Large intestine (tissue), 12 donors: ENCODE measurements at places on chromosomes 6 and 20.
A peak's percentile ranks its signal among the peaks of the same experiment; 100 is the strongest.

- H3K4me3 ChIP-seq = no peak overlapping the region
- no peaks in the 10 kb centered on the region for H3K4me1 ChIP-seq
- H3K36me3 ChIP-seq = no peaks in the 10 kb centered on the region
- H3K27ac ChIP-seq = no peak overlapping the region
- no peaks in the 10 kb centered on the region for H3K27me3 ChIP-seq
- peak; percentile 23 for DNase-seq
Observed at GRCh38 chr20:61560361-61560853, 308.3 kb downstream of the CDH4 start.

DNA sequence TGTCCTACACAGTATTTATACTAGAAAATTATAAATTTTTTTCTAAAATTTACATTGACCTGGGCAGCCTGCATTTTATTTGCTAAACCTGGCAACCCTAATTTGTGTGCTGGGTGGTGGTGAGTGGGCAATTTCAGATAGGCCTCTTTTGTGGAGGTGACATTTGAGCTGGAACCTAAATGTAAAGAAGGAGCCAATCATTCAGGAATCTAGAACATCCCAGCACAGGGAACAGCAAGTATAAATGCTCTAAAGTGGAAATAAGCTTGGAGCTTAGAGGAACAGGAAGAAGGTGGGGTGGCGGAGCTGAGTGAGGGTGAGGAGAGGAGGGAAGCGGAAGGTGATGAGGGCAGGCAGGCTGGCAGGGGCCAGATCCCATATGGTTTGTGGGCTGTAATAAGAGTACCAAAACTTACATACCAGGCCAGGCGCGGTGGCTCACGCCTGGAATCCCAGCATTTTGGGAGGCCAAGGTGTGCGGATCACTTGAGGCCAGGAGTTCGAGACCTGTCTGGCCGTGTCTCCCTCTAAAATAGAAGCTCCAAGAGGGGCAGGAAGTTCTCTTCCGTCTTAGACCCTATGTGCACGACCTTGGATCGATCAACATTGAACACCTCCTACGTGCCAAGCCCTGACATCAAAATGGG, 549 bp upstream of the CSE1L start:
- H3K27me3 ChIP-seq = no peaks in the 10 kb centered on the region
- no peak for DNase-seq
- H3K27ac ChIP-seq = peak overlapping the region; percentile 90
- H3K4me3 ChIP-seq = peak overlapping the region; percentile 93
- H3K4me1 ChIP-seq = peaks cover 3% of the 10 kb centered on the region
- H3K36me3 ChIP-seq = no peaks in the 10 kb centered on the region

DNA sequence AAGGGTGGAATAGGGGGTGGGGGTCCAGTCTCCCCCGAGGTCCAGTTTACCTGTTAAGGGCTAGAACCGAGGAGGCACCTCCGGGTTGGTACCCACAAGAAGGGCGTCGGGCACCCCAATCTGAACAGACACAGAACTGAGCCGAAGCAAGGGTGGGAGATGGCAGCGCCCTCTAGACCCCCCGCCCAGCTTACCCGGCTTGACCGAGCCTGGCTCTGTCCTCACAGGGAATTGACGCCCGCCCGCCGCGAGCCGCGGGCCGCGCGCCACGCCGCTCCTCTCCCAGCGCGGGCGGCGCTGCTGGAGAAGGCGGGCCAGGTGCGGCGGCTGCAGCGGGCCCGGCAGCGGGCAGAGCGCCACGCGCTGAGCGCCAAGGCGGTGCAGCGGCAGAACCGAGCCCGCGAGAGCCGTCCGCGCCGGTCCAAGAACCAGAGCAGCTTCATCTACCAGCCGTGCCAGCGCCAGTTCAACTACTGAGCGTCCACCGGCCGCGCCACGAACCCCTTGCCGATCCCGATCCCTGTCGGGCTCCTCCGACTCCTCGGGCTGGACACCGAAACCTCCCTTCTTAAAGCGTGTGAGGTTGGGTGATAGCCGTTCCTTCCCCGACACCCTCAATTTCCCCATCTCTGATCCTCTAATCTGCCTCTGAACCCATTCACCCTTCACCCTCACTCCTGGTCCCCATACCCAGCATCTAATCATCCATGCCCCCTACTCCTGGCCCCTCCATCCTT, 5.9 kb downstream of the TP53INP2 start:
- peak; percentile 67 for DNase-seq
- peaks cover 57% of the 10 kb centered on the region for H3K4me1 ChIP-seq
- H3K27me3 ChIP-seq = peaks cover 3% of the 10 kb centered on the region
- H3K27ac ChIP-seq = peak overlapping the region; percentile 64
- H3K36me3 ChIP-seq = peaks cover 7% of the 10 kb centered on the region
- H3K4me3 ChIP-seq = peak overlapping the region; percentile 59

GRCh38 chr6:91824331-91824730, 1237.5 kb upstream of the MAP3K7 start:
- H3K4me1 ChIP-seq = no peaks in the 10 kb centered on the region
- no peak overlapping the region for H3K27ac ChIP-seq
- no peaks in the 10 kb centered on the region for H3K27me3 ChIP-seq
- H3K36me3 ChIP-seq = no peaks in the 10 kb centered on the region
- no peak overlapping the region for H3K4me3 ChIP-seq

GRCh38 chr20:24506696-24507095, 37.3 kb downstream of the SYNDIG1 start:
- peaks cover 8% of the 10 kb centered on the region for H3K4me1 ChIP-seq
- no peak for DNase-seq
- no peak overlapping the region for H3K4me3 ChIP-seq
- no peak overlapping the region for H3K27ac ChIP-seq
- no peaks in the 10 kb centered on the region for H3K36me3 ChIP-seq

DNA sequence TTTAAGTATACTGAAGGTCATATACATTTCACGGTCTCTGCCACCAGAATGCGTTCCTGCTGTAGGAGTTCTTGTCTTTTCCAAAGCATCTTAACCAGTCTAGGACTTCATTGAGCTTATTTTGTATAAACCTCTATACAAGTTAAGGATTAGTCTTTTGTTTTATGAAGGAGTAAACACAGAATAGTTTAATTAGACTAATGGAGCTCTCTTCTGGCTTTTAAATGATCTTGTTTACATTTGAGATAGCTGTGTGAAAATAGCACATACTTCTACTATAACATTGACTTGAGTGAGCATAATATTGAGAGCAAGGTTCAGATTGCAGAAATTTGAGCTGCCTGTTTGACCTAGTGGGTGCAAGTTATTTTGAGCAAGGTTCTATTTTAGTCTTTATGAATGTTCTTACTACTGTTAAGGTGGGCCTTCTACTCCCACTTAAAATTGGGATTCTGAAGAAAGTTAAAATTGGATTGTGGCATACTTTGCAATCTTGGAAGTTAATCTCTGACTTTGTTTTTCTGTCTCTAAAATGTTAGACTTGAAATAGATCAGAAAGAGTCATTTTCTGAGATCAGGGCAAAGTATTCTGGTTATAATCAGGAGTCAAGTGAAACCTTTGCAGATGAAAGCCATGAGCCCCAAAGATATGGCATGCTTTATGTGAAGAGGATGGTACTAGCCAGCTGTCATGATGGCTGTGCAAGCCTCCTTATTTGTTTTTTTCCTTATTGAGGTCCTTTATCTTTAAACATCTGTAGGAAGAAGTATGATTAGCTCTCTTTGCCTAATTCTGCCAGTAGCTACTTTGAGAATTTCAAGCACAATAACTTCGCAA, 41.8 kb downstream of the RPRD1B start:
- H3K36me3 ChIP-seq = peaks cover 36% of the 10 kb centered on the region
- no peak overlapping the region for H3K4me3 ChIP-seq
- no peaks in the 10 kb centered on the region for H3K27me3 ChIP-seq
- peak; percentile 46 for DNase-seq
- peaks cover 28% of the 10 kb centered on the region for H3K4me1 ChIP-seq

DNA sequence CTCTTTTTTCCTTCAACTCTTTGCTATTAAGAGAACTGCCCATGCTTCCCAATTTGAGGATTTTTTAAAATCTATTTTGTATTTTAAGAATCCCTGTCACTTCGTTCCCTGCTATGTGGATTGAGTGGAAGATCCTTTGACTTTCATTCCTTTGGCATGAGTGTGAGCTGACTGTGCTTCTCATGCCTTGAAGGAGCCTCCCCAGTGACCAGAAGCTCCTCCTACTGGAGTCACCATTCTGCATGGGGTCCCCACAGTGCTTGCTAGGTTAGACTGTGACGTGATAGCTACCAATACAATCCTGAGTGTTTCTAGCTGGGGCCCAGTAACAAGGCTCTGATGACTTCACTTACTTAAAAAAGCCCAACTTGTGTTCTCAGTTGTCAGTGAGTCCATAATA, 104.4 kb upstream of the LAMP5 start:
- no peaks in the 10 kb centered on the region for H3K27me3 ChIP-seq
- no peak for DNase-seq
- H3K4me3 ChIP-seq = no peak overlapping the region
- H3K4me1 ChIP-seq = no peaks in the 10 kb centered on the region
- peaks cover 3% of the 10 kb centered on the region for H3K36me3 ChIP-seq

DNA sequence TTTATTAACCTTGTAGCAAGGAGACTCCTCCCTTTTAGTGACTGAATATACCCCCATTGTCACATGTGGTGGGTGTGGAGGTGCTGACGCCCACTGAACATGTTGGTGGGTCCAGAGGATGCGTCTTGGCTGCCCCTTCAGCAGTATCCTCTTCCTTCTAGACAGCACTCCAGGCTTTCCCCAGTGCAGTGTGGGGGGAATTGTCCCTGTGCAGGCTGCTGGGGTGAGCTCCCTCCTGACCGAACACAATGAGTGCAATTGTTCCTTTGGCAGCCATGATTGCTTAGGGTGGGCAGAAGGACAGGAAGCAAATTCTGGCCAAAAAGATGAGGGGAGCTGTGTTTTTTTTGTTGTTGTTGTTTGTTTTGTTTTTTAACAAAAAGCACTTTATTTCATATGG, 209.3 kb upstream of the PDE10A start:
- H3K4me3 ChIP-seq = no peak overlapping the region
- H3K36me3 ChIP-seq = no peaks in the 10 kb centered on the region
- H3K27ac ChIP-seq = no peak overlapping the region
- no peak for DNase-seq
- H3K27me3 ChIP-seq = peaks cover 3% of the 10 kb centered on the region

DNA sequence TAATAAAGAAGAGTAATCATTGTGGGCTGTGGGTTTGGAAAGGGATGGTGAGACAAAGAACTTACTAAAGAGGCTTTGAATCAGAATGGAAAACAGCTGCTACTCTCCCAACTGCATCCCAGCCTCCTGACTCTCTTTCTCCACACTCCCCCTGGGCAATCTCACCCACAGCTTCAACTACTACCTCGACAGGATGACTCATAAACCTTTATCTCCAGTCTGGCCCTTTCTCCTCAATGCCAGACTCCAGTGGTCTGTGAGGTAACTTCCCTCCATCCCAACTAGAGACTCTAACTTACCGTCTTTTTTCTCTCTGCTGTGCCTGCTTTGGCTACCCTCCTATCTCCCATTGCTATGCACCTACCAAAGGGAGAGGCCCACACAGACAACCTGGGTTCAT, 135.3 kb upstream of the RREB1 start:
- H3K4me1 ChIP-seq = peaks cover 42% of the 10 kb centered on the region
- peak; percentile 38 for DNase-seq
- no peaks in the 10 kb centered on the region for H3K27me3 ChIP-seq
- H3K4me3 ChIP-seq = no peak overlapping the region
- no peak overlapping the region for H3K27ac ChIP-seq

DNA sequence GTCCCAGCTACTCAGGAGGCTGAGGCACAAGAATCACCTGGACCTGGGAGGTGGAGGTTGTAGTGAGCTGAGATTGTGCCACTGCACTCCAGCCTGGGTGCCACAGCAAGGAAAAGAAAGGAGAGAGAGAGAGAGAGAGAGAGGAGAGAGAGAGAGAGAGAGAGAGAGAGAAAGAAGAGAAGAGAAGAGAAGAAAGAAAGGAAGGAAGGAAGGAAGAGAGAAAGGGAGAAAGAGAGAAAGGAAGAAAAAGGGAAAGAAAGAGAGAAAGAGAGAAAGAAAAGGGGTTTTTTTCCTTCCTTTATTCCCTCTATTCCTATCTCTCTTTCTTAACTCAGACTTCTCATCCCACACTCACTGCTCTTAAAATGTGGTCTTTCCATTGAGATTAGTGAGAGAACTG, 238.7 kb upstream of the PRDM1 start:
- DNase-seq = no peak
- H3K36me3 ChIP-seq = no peaks in the 10 kb centered on the region
- no peak overlapping the region for H3K27ac ChIP-seq
- no peaks in the 10 kb centered on the region for H3K4me1 ChIP-seq

DNA sequence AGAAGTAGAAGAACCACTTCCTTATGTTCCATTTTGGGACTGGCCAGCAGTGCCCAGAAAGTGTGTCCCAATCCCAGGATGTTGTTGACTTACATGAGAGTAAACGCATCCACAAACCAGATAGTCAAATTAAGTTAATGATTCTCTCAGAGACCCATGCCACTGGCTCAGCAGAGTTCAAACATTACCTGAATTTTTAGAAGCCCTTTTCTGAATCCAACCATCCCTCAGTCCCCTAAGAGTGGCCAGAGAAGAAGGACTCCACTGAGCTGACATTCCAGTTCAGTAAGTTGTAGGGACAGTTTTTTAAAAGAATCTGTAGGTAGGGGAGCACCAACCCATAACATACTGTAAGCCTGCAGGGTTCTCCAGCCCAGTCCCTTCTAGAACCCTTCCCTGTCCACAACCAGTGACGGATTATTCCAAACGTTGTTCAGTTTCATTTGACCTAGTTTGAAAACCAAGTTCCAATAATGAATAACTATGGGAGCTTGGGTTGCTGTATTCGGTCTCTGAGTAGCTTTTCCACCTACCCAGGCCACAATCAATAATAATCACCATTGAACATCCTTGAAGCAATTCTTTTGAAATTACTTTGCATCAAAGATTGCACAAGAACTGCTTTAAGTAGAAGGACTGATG, 153.0 kb downstream of the LPA start:
- H3K4me3 ChIP-seq = no peak overlapping the region
- DNase-seq = no peak
- H3K27ac ChIP-seq = no peak overlapping the region
- H3K27me3 ChIP-seq = no peaks in the 10 kb centered on the region
- H3K4me1 ChIP-seq = no peaks in the 10 kb centered on the region
